Non-pigmented ciliary epithelial cell (primary cell): ENCODE measurements at places on chromosomes 7 and 10.

DNA sequence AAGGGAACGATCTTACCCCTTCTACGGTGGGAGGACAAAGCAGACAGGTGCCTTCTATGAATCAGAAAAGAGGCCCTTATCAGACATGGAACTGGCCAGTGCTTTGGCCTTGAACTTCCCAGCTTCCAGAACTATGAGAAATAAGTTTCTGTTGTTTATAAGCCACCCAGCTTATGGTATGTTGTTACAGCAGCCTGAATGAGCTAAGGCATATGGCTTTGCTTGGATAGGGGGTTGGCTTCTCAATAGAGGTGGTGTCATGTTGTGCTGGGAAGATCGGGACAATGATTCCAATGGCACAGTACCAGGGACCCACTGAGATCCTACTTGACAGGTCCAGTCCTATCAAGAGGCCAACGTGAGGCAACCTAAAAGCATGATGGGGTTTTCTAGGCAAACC lies 183.4 kb upstream of the BMPER start:
- no peak for DNase-seq

DNA sequence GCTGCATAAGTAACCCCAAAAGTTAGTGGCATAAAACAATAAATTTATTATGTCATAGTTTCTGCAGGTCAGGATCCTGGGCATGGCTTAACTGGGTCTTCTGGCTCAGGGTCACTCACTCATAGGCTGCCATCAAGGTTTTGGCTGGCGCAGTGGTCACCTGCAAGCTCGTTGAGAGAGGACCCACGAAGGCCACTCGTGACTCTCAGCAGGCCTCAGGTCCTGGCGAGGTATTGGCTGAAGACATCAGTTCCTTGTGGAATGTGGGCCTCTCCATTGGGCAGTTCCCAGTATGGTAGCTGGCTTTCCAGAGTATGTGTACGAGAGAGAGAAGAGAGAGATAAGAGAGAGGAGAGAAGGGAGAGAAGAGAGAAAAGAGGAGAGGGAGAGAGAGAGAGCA lies 138.3 kb upstream of the KLF14 start:
- no peak for DNase-seq

GRCh38 chr10:89555688-89556445 lies 20.5 kb upstream of the SLC16A12 start:
- no peak for DNase-seq

DNA sequence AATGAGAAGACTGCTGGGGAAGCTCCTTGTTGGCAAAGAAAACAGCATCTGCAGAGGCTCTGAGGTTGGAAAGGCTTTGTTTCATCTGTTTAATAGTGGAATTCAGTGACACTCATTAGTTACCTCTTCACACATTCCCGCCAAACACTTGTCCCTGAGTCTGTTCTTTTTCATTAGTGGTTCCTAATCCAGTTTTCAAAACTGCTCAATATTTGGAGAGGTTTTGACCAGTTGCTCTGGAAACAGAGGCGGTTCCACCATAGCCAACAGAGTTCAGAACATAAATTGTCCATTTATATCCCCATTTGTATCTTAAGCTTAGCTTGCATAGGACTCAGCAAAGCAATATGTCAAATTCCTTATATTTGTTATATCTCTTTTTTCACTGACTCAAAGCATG lies 754.6 kb downstream of the AUTS2 start:
- no peak for DNase-seq

DNA sequence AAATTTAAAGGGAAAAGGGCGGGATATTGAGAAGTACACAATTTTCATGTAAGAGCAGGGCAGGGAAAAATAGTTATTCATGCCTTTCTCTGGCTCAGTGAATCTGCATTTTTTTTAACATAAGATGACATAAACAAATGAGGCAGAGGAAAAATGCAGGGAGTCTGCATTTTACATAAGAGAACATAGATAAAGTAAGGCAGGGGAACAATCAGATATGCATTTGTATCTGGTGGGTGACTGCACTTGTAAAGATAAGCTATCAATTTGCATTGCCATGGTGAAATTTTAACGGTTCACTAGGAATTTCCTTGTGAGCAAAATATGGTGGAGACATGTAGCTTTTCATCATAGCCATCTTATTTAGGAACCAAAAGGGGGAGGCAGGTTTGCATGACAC lies 33.5 kb downstream of the ALOX5 start:
- no peak for DNase-seq

DNA sequence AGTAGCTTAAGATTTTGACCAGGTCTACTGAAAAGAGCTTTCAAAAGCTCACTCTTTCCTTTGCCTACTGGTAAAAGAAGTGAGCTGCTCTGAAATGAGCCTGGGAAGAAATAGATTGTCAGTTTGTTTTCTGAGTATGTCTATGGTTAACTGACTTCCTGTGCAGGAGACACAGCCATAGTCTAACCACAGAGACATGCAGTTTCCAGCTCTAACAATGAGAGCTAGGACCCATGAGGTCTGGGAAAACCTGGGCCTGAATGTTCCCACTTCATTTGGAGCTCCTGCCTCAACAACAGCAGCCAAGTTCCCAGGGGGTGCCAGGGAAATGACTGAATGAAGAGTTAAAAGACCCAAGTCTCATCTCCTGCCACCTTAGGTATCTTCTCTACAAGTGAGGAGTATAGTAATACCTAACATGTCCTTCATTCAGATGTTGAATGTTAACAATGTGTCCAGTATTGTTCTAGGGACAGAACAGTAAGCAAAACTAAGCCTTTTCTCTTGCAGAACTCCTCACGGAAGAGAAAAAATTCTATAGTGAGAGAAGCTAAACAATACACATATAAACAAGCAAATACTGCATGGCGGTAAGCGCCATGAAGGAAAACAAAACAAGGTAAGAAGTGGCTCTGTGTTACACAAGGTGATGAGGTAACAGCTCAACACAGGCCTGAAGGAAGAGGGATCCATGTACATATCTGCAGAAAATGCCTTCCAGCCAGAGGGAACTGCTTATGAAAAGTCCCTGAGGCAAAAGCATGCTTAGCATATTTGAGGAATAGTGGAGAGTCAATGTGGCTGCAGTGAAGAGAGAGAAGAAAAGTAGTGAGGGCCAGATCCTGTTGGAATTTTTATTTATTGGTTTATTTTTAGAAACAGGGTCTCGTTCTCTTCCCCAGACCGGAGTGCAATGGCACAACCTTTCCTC lies 26.4 kb upstream of the ANKRD1 start:
- DNase-seq, result no peak

- DNase-seq, result no peak
Observed at GRCh38 chr7:150368096-150368883, at the start of gene REPIN1. TSS of gene REPIN1 (plus strand) at chr7:150368822. CDS start at chr7:150369712, 890 bp downstream.

- peak; percentile 17 for DNase-seq
Observed at GRCh38 chr7:7799138-7799537, 80.7 kb upstream of the RPA3 start.

DNA sequence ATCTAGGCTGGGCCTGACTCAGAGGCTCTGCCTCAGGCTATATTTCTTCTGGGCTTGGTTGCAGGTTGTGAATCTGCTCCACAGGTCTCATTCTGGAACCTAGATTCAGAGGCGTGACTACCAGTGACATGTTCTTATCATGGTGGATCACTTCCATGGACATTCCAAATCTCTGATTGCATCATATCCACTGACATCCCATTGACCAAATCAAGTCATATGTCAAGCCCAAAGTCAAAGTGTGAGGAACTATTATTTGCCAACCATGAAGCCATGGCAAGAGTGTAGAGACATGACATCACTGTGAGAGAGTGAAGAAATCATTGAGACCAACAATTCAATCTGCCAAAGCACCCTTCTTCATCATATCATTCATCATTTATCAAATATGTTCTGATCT lies 11.9 kb upstream of the ODAD2 start:
- DNase-seq, result no peak

GRCh38 chr10:33507662-33508425 lies 173.4 kb upstream of the NRP1 start:
- no peak for DNase-seq

DNA sequence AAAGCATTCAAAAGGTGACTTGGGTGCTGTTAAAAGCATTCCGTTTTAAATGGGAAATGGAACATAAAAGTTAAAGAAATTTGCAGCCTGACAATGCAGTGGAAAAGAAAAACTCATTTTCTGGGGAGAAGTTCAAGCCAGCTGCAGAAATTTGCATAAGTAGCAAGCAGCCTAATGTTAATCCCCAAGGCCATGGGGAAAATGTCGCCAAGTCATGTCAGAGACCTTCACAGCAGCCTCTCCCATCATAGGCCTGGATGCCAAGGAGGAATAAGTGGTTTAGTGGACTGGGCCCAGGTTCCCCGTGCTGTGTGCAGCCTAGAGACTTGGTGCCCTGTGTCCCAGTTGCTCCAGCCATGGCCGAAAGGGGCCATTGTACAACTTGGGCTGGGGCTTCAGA lies 154.2 kb downstream of the PKD1L1 start:
- DNase-seq, result no peak

GRCh38 chr7:36439624-36440023 lies 50.0 kb downstream of the ANLN start:
- no peak for DNase-seq

DNA sequence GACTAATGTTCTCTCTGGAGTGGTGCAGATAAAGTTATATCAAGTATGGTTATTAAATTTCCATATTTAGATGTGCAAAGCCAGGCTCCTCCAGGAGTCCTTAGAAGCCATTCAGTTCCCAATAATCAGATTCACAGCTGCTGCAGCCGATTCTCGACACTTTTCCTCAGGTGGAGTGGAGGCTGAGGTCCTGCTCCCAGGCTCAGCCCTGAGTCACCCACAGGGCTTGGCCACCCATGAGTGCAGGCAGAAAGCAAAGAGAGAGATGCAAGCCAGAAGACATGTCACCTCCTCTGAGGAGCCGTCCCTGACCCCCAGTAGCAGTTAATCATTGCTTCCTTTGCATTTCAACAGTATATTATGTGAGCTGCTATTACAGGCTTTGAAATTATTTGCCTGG lies 36.3 kb upstream of the NANOS1 start:
- DNase-seq, result no peak
